Diencephalon (tissue), 1 donor: ENCODE measurements at places on chromosomes 2 and 18. TPM values are rescaled to one million over a fixed set of nuclear protein-coding genes. Genes with fewer than 3 reads are reported as not detected.

The MEP1B gene
- total RNA-seq = 0.23 TPM

The ATP8B1 gene
- 3.0 TPM for total RNA-seq

The ACKR3 gene
- 12.7 TPM for total RNA-seq

The ACADL gene
- total RNA-seq = 4.8 TPM

The SPP2 gene
- not detected for total RNA-seq

The HOXD9 gene
- total RNA-seq = not detected

The LINC00305 gene
- total RNA-seq = not detected

The C1D gene
- 32.5 TPM for total RNA-seq

The GALM gene
- 5.5 TPM for total RNA-seq

The METTL21A gene
- total RNA-seq = 17.1 TPM

The RSAD2 gene
- 3.2 TPM for total RNA-seq
